ENCODE measurements at places on chromosomes 4 and X.

DNA sequence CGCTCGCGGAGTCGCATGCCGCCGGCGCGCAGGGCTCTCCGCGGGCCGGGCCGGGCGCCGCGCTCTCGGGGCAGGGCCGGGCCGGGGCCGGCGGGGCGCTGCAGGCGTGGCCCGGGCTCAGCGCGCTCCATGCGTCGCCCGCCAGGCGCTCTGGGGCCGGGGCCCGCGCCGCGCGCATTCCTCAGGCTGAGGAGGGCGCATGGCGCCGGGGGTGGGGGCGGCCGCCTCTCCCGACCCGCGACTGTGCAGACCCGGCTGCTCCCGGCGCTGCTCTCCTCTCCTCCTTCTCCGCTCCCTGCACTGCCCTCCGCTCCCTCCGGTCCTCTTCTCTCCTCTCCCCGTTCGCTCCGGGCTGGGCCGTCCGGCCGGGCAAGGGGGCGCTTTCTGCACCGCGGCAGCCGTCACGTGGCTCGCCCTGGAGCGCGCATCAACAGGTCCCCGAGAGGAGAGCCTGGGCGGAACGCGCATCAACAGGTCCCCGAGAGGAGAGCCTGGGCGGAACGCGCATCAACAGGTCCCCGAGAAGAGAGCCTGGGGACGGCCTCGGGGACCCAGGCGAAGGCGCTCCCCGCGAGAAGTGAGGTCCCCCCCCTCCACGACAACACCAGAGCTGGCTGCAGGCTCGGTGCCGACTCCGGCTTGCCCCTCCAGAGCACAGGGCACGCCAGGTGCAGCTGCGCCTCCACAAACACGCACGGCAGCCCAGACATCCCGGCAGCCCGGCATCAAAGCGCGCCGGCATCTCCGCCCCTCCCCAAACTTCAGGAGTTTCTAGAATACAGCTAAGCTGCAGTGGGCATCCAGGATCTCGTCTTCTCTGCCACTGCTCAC, 12.9 kb downstream of the PPP2R3B start:
- no peak for DNase-seq

DNA sequence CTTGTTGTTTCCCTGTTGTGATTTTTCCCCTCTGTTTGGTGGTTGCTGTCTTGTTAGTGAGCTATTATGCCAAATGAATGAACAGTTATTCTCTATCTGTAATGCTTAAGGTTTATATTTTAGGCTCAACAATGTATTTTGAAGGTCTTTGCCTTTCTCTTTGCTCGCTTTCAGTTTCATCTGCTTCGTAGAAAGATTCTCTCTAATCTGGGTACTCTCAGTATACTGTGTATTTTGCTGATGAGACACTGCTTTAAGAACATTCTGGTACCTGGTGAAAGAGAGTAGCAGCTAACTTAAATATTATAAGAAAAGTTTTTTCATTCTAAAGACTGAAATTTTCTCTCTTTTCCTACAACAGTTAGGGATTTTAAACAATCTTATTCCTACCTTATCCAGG, 1274.7 kb upstream of the PABPC4L start:
- no peak for DNase-seq

DNA sequence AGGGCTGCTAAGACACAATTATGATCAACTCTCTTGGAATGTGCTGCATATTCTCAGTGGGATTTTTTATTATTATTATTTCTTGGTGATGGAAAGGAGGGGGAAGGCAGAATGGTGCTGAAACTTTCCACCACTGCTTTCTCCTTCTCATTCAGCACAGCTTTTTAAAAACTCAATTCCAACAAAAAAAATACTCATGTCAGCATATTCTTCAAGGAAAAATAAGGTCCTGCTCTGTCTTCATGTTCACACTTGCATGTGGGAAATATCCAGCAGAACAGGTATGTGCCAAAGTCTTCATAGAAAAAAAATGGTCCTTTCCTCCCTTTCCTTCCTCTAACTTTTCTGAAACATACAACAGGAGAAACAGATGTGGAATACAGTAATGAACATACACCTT, 144.0 kb upstream of the ADAMTS3 start:
- DNase-seq, result no peak

DNA sequence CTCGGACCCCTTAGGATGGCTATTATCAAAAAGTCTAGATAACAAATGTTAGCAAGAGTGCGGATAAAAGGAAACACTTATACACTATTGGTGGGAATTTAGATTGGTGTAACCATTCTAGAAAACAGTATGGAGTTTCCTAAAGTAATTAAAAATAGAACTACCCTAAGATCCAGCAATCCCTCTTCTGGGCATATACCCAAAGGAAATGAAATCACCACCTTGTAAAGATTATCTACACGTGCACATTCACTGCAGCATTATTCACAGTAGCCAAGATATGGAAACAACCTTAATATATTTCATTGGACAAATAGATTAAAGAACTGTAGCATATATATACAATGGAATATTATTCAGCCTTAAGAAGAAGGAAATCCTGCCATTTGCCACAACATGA, 462.4 kb downstream of the IQCM start:
- no peak for DNase-seq

DNA sequence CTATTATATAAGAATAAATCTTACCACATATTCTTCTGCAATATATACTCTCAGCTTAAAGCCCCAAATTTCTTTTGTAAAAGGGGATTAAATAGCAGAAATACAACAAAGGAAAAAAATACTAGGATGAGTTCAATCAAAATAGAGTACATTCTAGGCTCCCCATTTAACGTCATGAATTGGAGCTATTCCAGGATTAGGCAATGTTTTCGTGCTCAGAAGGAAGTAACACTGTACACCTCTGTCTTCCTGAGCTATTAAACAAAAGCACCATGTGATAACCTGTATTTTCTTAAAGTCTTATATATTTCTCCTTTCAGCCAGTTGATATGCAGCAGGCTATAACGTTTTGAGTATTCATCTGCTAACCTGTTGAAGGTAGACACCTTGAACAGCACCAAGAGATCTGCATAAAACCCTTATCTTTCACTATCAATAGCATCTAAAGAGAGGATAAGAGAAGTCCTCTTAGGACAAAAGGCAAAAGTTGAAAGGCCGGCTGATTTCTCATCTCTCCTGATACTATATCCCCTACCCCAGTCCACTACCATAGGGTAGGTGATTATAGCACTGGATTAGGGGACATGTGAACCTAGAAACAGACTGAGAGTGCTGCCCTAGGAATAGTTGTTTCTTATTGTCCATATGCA, 31.5 kb downstream of the TEC start:
- DNase-seq, result no peak
